Hematopoietic multipotent progenitor cell treated with erythropoietin and hydrocortisone succinate and interleukin-3 and kit ligand, for 8 days (in vitro differentiated cells): ENCODE measurements at places on chromosomes 1 and 21.

GRCh38 chr1:209707308-209707707 lies 2.7 kb downstream of the HSD11B1 start:
- no peak for DNase-seq

DNA sequence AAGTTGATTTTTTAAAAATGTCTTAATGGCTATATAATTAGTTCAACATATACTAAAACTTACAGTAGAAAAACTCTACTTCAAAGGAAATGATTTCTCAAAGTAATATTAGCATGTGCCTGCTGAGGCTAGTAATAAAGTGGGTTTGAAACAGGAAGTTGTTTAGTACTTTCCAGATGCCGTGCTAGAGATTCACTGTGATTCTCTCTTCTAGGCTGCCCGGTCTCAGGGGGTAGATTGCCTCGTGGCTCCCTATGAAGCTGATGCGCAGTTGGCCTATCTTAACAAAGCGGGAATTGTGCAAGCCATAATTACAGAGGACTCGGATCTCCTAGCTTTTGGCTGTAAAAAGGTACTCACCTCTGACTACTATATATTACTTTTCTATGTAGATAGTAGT lies 9.1 kb downstream of the EXO1 start:
- no peak for DNase-seq

GRCh38 chr1:178692564-178693327 lies 32.3 kb upstream of the RALGPS2 start:
- DNase-seq = no peak

GRCh38 chr1:210294999-210295745 lies 33.5 kb upstream of the HHAT start:
- no peak for DNase-seq

DNA sequence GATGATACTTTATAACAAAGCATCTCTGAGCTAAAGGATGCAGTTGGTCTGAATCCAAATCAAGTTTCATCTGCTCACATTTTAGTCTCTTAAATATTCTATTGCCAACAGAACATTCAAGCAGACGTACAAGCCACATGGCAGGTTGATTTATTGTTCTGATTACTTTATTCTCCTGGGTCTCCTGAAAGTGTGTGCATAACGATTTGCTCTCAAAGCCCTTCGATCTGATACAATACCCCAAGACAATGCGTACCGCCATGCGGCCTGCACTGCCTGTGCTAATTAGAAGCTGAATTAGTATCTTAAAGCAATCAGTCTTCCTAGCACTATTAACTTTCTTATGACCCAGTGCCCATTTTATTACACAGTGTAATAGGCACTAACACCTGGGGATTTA lies 56.9 kb downstream of the FHAD1 start:
- no peak for DNase-seq

- DNase-seq = no peak
Measured at GRCh38 chr1:156684227-156684782, 7.1 kb upstream of the NES start.

GRCh38 chr1:31798433-31799195 lies 17.2 kb downstream of the SPOCD1 start:
- no peak for DNase-seq

- DNase-seq = no peak
Measured at GRCh38 chr1:70552662-70553566, 141.8 kb downstream of the CTH start.

- DNase-seq = no peak
Measured at GRCh38 chr1:113434081-113434873, 44.0 kb downstream of the MAGI3 start.

- no peak for DNase-seq
Measured at GRCh38 chr1:173418107-173418985, 58.8 kb upstream of the PRDX6 start.

DNA sequence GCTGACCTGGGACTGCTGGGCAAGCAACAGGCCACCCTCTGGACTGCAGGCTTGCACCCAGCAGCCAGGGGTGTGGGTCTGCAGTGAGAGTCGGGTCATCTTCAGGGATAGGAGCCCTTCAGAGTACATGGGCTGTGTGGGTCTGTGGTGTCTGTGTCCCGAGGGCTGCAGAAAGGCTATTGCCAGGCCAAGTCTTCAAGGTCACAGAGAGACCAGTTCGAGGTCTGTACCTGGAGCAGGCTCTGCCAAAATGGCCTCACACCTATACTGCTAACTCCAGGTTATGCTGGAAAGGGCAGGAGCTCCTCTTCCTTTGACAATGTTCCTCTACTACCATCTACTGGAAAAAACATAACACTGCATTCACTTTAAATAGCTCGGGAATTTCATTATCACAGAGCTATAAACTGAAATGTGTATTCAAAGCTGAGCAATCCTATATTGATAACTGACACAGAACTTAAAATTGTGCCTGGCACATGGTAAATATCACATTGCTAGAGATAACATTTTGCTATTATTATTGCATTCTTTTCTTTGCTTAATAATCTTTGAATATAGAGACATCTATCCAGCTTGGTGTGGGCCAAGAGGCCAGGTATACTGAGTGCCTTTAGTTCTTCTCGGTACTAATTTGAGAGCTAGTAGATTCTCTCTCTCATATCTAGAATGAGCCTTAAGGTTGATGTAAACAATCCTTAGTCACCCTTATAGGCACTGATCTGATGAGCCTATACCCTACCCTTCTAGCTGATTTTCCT lies 6.9 kb upstream of the DNAH14 start:
- DNase-seq = peak; percentile 39

GRCh38 chr21:45578811-45579381 lies 36.7 kb upstream of the SLC19A1 start:
- no peak for DNase-seq

DNA sequence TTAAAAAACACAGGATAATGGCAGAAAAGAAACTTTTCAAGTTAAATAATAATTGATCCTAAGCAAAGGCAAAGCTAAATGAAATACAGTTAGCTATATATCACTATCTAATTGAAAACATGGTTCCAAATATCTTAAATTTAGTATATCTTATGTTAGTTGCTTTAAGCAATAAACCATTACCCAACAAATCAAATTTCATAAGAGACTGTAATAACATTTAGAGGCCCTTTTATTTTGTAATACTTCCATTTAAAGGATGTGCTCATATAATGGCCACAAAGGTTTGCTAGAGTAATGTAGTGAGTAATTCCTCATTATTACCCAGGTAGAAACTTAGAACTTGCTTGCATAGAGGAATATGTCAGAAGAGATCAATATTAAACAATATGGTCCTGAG lies 32.3 kb downstream of the RPL5 start:
- no peak for DNase-seq

DNA sequence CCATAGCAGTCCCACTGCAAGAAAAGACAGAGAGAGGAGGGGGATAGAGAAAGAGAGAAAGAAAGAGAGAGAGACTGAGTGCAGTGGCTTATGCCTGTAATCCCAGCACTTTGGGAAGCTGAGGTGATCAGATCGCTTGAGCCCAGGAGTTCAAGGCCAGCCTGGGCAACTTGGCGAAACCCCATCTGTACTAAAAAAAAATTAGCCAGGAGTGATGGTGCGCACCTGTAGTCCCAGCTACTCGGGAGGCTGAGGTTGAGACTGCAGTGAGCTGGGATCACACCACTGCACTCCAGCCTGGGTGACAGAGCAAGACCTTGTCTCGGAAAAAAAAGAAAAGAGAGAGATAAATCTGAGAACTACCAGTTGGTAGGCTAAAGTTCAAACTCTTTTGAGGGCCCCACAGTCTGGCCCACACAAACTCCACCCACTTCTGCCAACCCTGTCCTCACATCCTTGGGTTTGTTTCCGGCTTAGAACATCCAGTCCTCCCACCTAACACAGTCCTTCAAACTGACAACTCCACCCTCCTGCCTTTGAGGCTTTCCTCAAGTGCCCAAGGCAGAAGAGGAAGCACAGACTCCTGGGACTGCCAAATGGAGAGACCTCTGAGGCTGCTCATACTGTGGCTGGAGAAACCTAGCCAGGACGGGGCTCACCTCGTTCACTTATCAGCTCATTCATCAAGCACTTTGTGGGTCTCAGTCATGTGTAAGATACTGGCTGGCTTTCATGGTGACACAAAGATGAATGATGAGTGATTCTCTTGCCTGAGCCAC lies 20.1 kb downstream of the TFAP2E start:
- peak; percentile 12 for DNase-seq

GRCh38 chr1:221939607-221940006 lies 197.7 kb upstream of the DUSP10 start:
- DNase-seq = no peak

DNA sequence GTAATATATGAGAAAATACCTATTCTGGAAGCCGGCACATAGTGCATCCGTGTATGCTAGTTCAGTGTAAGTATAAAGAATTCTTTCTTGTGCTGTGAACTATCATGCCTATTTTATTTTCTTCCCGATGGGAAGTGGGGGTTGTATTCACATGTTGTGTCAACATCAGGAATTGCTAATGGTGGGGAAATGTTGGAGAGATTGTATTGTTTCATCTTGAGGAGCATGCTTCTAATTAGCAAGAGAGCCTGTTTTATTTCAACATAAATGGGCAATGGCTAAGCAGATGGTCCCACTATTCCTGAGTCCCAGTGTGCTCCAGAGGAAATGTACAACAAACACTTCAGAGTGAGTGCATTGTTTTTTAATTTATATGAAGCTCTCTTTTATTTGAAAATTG lies 485.2 kb downstream of the PLPP3 start:
- no peak for DNase-seq

GRCh38 chr1:68057050-68057449 lies 6.6 kb upstream of the DIRAS3 start:
- DNase-seq = no peak

- DNase-seq = no peak
Measured at GRCh38 chr1:194208674-194209073, 1022.3 kb upstream of the B3GALT2 start.

GRCh38 chr1:215473943-215474342 lies 93.2 kb upstream of the KCTD3 start:
- no peak for DNase-seq

- no peak for DNase-seq
Measured at GRCh38 chr1:70382682-70383081, 28.2 kb upstream of the ANKRD13C start.

- peak; percentile 41 for DNase-seq
Measured at GRCh38 chr1:109388884-109389637, 8.7 kb downstream of the SORT1 start.
